ENCODE measurements at places on chromosomes 3 and 15. TPM values are rescaled to one million over a fixed set of nuclear protein-coding genes. Genes with fewer than 3 reads are reported as not detected.

The SAMMSON gene
- not detected for total RNA-seq

The TAMM41 gene
- total RNA-seq: 10.5 TPM

The SCN5A gene
- not detected for total RNA-seq

The POLR2H gene
- 69.9 TPM for total RNA-seq

The CGNL1 gene
- total RNA-seq: 3.3 TPM

The WNT7A gene
- total RNA-seq: not detected

The TMC3 gene
- not detected for total RNA-seq

The MESP1 gene
- 39.7 TPM for total RNA-seq

The CACNA2D2 gene
- 1.7 TPM for total RNA-seq

The HRG gene
- not detected for total RNA-seq

The GOLGA8K gene
- 0.44 TPM for total RNA-seq

The TNFAIP8L3 gene
- 1.7 TPM for total RNA-seq

The ARGFX gene
- not detected for total RNA-seq

The ITIH1 gene
- total RNA-seq: 0.34 TPM

The FGD5 gene
- total RNA-seq: 33.0 TPM

The GCNT3 gene
- total RNA-seq: not detected
